ENCODE measurements at places on chromosomes 1 and 21.

DNA sequence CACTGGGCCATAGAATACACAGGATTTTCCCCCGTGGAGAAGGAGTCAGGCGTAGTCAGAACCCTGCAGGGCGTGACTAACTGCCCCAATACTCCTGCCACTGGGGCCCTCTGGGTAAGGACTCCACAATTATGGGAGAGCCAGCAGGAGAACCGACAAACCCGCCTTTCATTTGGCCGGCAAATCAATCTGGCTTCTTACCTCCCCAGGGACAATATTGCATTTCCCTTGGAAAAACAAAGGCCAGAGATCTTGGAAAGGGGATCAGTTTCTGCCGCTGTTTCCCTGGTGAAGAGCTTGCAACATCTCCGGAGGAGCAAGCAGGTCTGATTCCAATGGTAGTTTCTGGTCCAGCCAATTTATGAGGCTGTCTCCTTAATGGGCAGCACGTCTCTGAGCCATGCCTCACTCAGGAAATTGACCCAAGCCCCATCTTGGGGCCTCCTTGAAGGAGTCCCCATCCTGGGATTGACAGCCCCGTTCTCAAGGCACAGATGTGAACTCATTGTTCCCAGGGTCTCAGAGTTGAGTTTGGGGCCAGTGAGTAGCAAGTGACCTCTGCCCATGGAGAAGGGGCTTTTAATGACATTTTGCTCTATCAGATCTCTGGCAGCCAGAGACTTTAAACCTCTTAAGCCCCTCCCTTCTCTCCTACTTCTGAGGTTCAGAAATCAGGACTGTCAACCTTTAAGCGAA lies 4.3 kb downstream of the TRABD2B start:
- no peak for DNase-seq

GRCh38 chr21:44823179-44823660 lies 5.4 kb upstream of the SUMO3 start:
- DNase-seq, result no peak

GRCh38 chr1:89672489-89673183 lies 39.7 kb downstream of the LRRC8C start:
- no peak for DNase-seq

GRCh38 chr21:46125846-46126301 lies 28.0 kb downstream of the COL6A2 start:
- no peak for DNase-seq

- DNase-seq, result no peak
These were observed 101.4 kb downstream of the PBX1 start for GRCh38 chr1:164660412-164660772.

DNA sequence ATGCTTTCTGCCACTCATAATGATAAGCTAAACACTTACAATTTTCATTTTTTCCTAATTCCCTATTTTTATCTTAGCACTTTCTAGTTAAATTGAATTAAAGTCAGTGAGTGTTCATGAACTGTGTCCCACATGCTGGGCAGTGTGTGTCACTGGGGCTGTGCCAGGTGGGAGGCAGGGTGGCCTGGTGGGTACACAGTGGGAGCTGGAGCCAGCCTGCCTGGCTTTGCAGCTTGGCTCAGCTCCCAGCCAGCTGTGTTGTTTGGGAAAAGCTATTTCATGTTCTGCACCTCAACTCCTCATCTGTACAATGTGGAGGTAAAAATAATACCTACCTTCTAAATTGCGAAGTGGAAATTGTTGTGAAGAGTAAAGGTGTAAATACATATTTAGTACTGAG lies 238.4 kb downstream of the PLA2G4A start:
- DNase-seq, result no peak

DNA sequence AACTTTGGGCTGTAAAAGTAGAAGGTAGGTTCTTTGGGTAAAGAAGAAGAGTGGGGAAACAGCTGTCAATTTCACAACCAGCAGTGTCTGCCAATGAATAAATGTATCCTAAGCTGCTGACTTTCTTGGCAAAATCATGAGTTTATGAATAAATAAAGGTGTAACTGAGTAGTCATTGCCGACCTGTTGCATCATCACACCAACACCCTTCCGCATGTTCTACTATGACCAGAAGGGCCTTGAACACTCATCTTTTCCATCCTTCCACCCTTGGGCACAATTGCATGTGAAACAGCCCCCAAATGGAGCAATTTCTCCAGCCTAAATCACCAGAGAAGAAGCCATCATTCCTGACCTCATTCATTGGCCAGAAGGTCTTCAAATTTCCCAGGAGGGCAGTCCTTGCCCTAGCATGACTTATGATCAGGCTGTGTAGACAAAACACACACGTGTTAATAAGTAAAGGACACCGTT lies 31.2 kb upstream of the QSOX1 start:
- DNase-seq, result no peak

- DNase-seq, result no peak
These were observed 32.0 kb downstream of the NFASC start for GRCh38 chr1:204902671-204903070.

- DNase-seq, result no peak
These were observed 38.9 kb downstream of the EIF2D start for GRCh38 chr1:206573319-206573718.

DNA sequence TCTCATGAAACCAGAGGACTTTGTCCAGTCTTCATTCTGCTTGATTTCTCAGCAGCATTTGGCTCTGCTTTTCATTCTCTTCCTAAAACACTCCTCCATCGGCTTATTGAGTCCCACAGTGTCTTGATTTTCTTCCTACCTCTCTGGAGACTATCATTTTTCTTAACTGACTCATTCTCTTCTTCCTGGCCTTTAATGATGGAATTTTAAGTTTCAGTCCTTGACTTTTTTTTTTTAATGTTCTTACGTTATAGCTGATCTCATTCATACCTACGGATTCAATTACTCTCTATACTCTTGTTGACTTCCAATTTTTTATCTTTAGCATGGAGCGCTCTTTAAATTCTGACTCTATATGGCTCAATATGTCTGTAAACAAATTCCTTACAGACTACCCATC lies 111.1 kb downstream of the NEK7 start:
- no peak for DNase-seq

DNA sequence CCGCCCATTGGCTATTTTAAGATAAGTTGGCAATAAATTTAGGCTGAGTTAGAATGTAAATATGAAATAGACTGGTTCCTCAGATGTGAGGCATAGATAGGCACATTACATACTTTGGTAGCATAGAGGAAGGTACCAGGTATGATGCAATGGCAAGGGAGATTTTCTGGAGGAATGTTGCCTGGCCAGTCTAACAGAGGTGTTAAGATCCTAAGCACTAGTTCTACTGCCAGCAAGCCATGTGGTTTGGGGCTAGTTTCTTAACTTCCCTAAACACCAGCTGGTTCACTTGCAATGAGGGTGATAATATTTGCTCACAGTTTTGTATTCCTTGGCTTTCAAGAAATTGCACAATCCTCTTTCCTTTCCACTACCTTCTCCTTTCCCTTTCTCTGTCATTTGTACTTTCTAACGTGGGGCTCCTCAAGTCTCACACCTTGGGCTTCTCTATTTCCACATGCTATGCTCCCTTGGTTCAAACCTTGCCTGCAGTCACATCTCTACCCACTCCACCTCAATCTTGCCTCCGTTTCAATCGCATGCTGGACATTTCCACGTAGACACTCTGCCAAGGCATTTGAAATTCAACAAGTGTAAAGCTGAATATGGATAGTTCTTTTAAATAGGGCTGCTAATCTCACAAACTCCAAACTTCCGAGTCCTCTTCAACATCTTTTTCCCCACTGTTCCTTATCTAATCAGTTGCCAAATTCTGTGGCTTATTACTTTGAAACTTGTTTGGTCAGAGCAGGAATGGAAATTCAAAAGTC lies 4.7 kb upstream of the CD55 start:
- no peak for DNase-seq

DNA sequence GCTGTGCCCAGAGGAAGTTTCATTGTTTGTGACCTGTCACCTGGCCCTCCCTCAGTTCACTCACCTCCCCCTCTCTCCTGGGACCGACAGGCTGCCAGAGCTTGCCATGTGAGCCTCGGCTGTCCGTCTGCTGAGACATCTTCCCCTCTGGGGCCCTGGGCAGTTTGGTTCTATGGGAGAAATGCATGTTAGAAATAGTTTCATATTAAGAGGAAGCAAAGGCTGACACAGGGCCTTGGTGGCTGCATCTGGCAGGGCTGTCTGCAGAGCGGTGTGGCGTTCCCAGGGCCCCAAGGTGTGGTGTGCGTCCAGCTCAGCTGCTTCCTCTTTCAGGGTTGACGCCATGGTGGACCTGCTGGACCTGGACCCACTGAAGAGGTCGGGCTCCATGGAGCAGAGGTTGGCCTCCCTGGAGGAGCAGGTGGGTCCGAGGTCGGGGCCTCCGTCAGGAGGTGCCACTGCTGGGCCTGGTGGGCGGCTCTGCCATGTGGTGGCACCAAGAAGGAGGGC lies 31.9 kb upstream of the LRRC3 start:
- DNase-seq, result no peak

DNA sequence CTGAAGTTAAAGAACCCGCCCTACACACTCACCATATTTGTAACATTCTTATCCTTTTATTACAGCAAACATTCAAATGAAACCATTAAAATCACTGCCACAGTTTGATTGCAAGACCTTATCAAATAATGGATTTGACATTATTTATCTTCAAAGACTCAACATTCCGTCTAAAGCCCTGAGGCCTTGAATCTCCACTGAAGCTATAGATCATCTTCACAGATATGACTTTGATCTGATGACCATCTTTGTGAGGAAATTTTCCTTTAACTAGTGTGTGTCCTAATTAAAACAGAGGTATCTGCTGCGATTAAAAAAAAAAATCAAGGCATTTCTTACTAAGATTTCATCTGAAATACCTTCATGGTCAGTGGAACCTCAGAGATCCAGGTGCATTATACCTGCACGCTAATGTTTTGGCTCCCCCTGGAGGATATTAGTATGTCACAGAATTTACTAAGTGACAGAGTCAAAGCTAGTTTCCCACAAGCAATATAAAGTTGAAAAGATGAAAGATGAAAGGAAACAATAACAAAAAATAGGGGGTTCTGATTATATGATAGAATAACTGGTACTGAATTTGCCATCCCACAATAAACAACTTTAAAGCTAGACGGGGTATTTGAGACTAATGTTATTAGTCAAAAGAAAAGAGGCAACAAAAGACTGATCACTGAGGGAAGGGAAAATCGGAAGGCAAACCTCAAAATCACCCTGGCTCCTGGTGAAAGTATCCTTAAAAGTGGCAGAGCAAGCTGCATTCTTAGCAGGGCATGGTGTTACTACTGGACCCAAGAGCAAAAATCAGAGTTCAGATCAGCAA lies 923.4 kb downstream of the NCAM2 start:
- DNase-seq, result no peak

GRCh38 chr21:45460011-45460565 lies 55.1 kb downstream of the COL18A1 start:
- DNase-seq, result no peak

Data from CD4-positive, alpha-beta T cell treated with Interferon gamma for 1 hour (primary cell).